Spleen (tissue), 13 donors: ENCODE measurements at places on chromosomes 7 and 10. TPM values are rescaled to one million over a fixed set of nuclear protein-coding genes. Genes with fewer than 3 reads are reported as not detected.

The EPHA1 gene
- total RNA-seq: 3.8 TPM

The CTAGE4 gene
- total RNA-seq: not detected

The PLA2G12B gene
- total RNA-seq: not detected

The SLC35B4 gene
- 10.8 TPM for total RNA-seq

The IDI2 gene
- not detected for total RNA-seq

The NUTM2E gene
- total RNA-seq: 0.98 TPM

The CYP26C1 gene
- 0.46 TPM for total RNA-seq

The ASZ1 gene
- total RNA-seq: not detected

The DPYSL4 gene
- 1.5 TPM for total RNA-seq

The FXYD4 gene
- not detected for total RNA-seq

The TFPI2 gene
- 1.9 TPM for total RNA-seq

The TMEM270 gene
- total RNA-seq: not detected

The CRTAC1 gene
- 0.26 TPM for total RNA-seq

The TRIM74 gene
- total RNA-seq: 1.3 TPM

The NAT16 gene
- not detected for total RNA-seq

The SH2B2 gene
- 28.5 TPM for total RNA-seq

The PRKG1 gene
- total RNA-seq: 7.4 TPM

The SHOC2 gene
- total RNA-seq: 62.8 TPM

The HKDC1 gene
- 1.1 TPM for total RNA-seq

The KLF14 gene
- total RNA-seq: 1.8 TPM

The FAM25G gene
- not detected for total RNA-seq

The GRM3 gene
- total RNA-seq: not detected

The ORAI2 gene
- 90.5 TPM for total RNA-seq

The NRF1 gene
- 22.1 TPM for total RNA-seq

The NUTM2B gene
- total RNA-seq: 2.6 TPM

The EPO gene
- total RNA-seq: not detected

The BAIAP2L1 gene
- total RNA-seq: 2.3 TPM

The ANKRD61 gene
- total RNA-seq: not detected

The C10orf53 gene
- total RNA-seq: not detected

The NUTM2A gene
- 2.2 TPM for total RNA-seq

The KAZALD1 gene
- 57.3 TPM for total RNA-seq

The SNX13 gene
- total RNA-seq: 42.3 TPM

The CHST12 gene
- total RNA-seq: 51.4 TPM

The INHBA gene
- 0.77 TPM for total RNA-seq
